ENCODE measurements at places on chromosomes 1 and 21. TPM values are rescaled to one million over a fixed set of nuclear protein-coding genes. Genes with fewer than 3 reads are reported as not detected.
A peak's percentile ranks its signal among the peaks of the same experiment; 100 is the strongest.

The BNIPL gene
- total RNA-seq, result not detected

The KRTAP13-2 gene
- total RNA-seq, result not detected

The SYF2 gene
- total RNA-seq, result 50.3 TPM

The TSPAN1 gene
- total RNA-seq, result not detected

DNA sequence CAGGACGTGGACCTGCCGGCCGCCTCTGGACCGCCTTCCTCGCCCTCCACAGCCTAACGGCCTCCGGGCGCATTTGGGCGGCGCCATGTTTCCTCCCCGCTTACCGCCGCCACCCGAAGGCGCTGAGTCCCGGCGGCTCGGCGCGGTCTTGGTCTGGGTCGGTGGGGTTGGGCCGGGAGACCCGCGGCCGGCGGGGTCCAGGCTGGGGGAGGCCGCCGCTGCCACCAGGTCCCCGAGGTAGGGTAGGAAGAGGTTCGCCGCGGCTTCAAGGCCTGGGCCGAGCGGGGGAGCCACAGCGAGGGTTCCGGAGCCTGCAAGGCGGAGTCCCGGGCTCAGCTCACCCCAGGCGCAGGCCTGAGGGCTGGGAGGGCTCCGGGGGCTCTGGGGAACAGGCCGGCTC lies 5.5 kb downstream of the OR2C3 start:
- DNase-seq, result peak; percentile 26

DNA sequence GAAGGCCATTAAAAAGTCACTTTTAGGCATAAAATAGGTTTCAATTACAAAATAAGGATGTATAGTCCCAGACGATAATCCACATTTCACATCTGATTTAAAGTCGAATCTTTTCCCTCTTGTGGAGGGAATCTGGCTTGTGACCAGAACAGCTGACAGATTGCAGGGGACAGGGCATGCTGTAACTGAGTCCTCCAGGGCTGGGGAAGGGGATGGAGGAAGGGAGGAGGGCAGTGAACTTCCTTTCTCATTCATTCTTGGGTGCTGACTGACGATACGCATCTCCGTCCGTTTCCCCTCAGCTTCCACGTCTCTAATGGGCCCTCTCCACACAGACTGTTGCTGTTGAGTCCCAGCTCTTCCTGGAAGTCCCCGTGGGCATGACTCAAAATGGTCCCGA lies 108.1 kb upstream of the CSF3R start:
- peak; percentile 10 for DNase-seq

The NEK2 gene
- total RNA-seq, result 11.3 TPM

GRCh38 chr1:5751833-5752745 lies 240.1 kb downstream of the NPHP4 start:
- DNase-seq, result no peak

The SLC6A9 gene
- 22.2 TPM for total RNA-seq

DNA sequence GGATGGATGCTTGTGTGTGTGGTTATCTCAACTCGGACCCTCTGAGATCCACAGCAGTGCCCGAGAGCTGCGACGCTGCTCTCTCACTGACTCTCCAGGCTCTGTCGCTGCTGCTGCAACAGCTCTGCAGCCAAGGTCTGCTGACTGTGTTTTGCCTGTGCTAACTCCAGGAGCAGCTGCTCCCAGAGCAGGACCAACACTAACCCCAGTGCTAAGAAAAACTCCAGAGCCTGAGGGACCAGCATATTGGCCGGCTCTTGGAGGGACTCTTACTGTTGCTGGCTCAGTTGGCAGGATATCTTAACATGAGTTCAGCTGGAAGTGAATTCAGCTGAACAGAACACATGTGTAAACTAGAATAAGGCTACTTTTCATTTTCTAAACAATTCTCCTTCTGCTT lies 4.4 kb downstream of the LCE2C start:
- no peak for DNase-seq

- DNase-seq, result no peak
Measured at GRCh38 chr1:88680471-88680870, 3.6 kb upstream of the PKN2 start.

- peak; percentile 50 for DNase-seq
Measured at GRCh38 chr1:1066403-1067283, 7.5 kb downstream of the RNF223 start.

GRCh38 chr1:119689511-119689910 lies 22.2 kb upstream of the PHGDH start:
- no peak for DNase-seq

- DNase-seq, result no peak
Measured at GRCh38 chr1:25140073-25140797, 92.1 kb downstream of the SYF2 start.

DNA sequence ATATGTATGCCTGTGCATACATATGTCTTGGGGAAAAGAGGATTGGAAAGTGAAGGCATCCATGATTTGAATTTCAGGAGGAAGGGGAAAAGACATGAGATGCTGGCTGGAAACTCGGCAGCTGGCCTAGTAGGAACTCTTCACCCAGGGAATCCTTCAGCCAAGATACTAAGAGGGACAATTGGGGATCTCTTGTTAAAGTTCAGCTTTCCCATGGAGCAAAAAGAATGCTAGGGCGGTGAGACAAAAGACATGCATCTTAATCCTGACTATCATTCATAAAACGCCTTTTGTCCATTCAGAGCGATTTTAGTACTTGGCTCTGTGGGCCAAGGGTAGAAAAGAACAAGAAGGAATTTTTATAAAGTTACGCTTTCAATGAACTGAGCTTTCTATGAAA lies 20.5 kb downstream of the PDPN start:
- no peak for DNase-seq

Measured in GM23248 (cell line).